PC-9 (cell line): ENCODE measurements at places on chromosomes 1 and 21. TPM values are rescaled to one million over a fixed set of nuclear protein-coding genes. Genes with fewer than 3 reads are reported as not detected.

DNA sequence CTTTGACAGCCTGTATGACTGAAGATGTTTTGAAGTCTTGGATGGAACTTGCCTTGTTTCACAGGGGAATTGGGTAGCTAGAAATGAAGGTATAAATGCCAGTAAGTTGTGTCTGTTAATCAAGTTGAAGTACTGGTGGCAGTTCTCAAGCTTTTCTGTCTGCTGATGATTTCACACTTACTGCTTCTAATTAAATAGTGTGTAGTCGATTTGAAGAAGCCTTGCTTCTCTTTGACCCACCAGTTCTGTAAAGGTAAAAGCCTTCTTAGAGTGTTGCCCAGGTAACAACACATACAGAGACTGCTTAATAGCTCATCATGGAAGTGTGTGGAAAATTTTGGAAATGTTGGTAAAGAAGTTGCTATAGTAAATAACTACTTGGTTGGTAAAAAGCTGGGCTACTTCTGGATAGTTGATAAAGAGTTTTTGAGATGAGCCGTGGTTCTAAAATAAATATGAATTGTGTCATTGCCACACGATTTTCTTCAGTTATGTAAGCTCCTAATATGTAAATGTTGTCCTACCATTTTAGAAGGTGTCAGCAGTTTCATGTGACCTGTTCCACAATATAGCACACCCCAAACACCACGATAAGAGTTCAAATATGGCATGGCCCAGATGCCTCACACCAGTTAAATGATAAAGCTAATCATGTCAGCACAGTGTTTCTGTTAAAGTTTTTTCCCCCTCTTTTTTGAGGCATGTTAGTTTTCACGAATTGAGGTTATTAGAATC is 7.4 kb downstream of the RABGAP1L start:
- DNase-seq, result no peak
- H3K36me3 ChIP-seq, result no peaks in the 10 kb centered on the region
- H3K4me1 ChIP-seq, result no peaks in the 10 kb centered on the region

GRCh38 chr1:39554277-39554676 is 22.3 kb downstream of the PABPC4 start:
- H3K27me3 ChIP-seq, result no peaks in the 10 kb centered on the region
- no peaks in the 10 kb centered on the region for H3K36me3 ChIP-seq
- no peaks in the 10 kb centered on the region for H3K4me1 ChIP-seq
- no peak overlapping the region for H3K4me3 ChIP-seq

DNA sequence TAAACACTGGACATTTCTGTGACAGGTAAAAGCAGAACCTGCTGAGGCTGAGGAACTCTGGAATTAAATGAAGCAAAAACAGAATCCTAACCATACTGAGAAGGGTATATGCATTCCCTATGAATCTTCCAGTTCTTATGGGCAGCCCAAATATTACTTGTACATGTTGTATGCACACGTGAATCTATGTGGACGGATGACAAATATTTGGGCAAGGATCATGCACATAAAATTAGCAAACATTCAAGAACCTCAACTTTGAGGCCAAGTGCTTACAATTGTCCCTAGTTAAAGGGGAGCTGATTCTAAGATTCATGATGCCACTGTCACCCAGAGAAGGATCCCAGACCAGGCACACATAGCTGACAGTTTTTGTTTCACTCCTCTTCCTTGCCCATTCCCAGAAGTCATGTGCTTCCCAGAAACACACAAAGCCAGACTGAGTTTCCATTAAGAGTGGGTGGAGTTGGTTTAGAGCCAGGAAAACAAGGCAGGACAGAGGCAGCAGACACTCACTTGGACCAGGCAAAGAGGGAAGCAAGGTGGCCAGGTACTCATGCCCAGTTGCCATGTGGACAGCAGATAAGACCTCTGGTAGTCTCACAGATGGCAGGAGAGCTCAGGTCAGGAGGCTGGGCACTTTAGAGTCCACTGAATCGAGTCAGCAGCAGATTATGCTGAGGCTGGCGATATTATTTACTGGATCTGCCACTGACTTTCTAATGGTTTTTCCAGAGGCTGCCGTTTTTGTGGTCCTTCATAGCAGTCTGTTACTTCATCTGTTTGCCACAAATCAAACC is 25.6 kb downstream of the AK2 start:
- DNase-seq, result no peak
- no peaks in the 10 kb centered on the region for H3K27me3 ChIP-seq
- 0 out of 2 replicates have a peak overlapping the region, but pooled peaks have one; percentile 5 for H3K27ac ChIP-seq
- H3K36me3 ChIP-seq, result peaks cover 37% of the 10 kb centered on the region
- H3K4me1 ChIP-seq, result peaks cover 87% of the 10 kb centered on the region
- H3K4me3 ChIP-seq, result no peak overlapping the region

Gene CFHR1
- total RNA-seq, result 0.81 TPM in 1 of 2 replicates, not detected in the other

- H3K36me3 ChIP-seq, result peaks cover 25% of the 10 kb centered on the region; the same call in 1 of the 2 replicates
- H3K27ac ChIP-seq, result no peak overlapping the region
- H3K4me1 ChIP-seq, result no peaks in the 10 kb centered on the region
- no peak overlapping the region for H3K4me3 ChIP-seq
These were observed 3.7 kb upstream of the PAQR6 start for GRCh38 chr1:156251527-156251926.

DNA sequence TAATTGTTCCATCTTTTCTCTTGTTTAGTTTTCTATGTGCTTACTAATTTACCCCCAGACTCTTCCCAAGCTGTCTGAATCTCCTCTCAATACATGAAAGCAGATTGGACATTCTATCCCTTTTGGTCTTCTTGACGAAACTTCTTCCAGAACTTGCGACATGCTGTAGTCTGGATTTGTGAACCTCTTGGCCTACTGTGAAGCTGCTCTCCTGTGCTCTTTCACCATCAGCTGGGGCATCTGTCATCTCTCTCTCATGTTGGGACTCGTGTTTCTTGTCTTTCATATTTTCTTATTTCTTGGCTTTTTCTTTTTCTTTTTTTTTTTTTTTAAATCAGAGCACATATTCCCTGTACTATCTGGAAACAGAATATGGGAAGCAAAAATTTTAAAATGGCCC is 6.8 kb downstream of the CPT2 start:
- H3K27me3 ChIP-seq, result no peaks in the 10 kb centered on the region

DNA sequence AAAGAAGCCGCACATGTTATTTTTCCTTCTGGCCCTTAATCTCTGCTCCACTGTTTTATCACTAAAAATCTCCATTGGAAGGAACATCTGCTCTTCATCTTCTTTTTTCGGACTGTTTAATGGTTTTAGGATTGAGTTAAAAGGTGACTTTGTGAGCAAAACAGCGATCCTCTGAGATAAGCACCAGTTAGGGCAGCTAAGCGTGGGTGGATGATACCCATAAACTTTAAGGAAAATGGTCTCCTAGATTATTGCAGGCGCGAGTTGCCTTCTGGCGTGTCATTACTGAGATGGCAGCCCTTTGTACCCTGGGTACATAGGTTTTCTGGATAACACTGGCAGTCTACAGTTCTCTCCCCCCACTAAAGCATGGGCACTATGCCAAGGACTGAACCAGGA is 44.0 kb upstream of the HMGB4 start:
- peaks cover 39% of the 10 kb centered on the region for H3K27me3 ChIP-seq
- no peak for DNase-seq
- no peaks in the 10 kb centered on the region for H3K4me1 ChIP-seq

Gene ARHGEF10L
- 21.6 and 25.4 TPM in 2 replicates for total RNA-seq

Gene HCN3
- total RNA-seq, result 6.6 and 7.5 TPM in 2 replicates

DNA sequence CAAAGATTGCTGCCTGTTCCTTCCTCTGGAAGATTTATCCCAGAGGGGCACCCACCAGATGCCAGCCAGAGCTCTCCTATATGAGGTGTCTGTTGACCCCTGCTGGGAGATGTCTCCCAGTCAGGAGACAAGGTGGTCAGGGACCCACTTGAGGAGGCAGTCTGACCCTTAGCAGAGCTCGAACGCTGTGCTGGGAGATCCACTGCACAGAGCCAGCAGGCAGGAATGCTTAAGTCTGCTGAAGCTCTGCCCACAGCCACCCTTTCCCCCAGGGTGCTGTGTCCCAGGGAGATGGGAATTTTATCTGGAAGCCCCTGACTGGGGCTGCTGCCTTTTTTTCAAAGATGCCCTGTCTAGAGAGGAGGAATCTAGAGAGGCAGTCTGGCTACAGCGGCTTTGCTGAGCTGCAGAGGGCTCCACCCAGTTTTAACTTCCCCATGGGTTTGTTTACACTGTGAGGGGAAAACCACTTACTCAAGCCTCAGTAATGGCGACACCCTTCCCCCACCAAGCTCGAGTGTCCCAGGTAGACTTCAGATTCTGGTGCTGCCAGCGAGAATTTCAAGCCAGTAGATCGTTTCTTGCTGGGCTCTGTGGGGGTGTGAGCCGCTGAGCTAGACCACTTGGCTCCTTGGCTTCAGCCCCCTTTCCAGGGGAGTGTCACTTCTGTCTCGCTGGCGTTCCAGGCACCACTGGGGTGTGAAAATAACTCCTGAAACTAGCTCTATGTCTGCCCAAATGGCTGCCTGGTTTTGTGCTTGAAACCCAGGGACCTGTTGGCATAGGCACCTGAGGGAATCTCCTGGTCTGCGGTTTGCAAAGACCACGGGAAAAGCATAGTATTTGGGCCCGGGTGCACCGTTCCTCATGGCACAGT is 51.1 kb upstream of the PDC start:
- no peak overlapping the region for H3K27ac ChIP-seq
- DNase-seq, result peak; percentile 52
- H3K4me1 ChIP-seq, result peaks cover 10% of the 10 kb centered on the region
- no peak overlapping the region for H3K4me3 ChIP-seq

DNA sequence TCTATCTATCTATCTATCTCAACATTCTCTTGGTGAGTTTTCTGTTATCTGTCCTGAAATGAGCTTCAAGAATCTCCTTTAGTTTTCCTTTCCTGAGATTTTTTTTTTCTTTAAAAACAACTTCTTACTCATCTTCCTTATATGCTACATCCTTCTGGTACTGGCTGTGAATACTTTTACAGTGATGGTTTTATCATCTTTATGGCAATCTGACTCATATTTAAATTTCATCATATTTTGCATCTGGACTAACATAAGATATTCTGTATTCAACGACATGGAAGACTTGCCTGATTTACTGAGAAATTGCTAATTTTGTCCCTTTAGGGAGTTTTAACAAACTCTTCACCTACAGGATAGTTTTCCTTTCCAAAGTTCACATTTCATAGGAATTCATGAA is 33.0 kb downstream of the PDE4B start:
- H3K27ac ChIP-seq, result no peak overlapping the region
- H3K36me3 ChIP-seq, result no peaks in the 10 kb centered on the region
- H3K4me1 ChIP-seq, result no peaks in the 10 kb centered on the region
- H3K27me3 ChIP-seq, result no peaks in the 10 kb centered on the region
- no peak for DNase-seq
- H3K4me3 ChIP-seq, result no peak overlapping the region

Gene PADI3
- 1.1 and 5.0 TPM in 2 replicates for total RNA-seq

GRCh38 chr1:115809076-115809475 is 31.9 kb downstream of the NHLH2 start:
- DNase-seq, result no peak
- H3K4me3 ChIP-seq, result no peak overlapping the region
- H3K27me3 ChIP-seq, result no peaks in the 10 kb centered on the region
- H3K36me3 ChIP-seq, result no peaks in the 10 kb centered on the region
- no peaks in the 10 kb centered on the region for H3K4me1 ChIP-seq
